ENCODE measurements at places on chromosomes 2 and 18.

- DNase-seq = no peak
Observed at GRCh38 chr2:138486363-138487198, 15.0 kb upstream of the SPOPL start.

GRCh38 chr2:198441901-198442300, 637.5 kb downstream of the PLCL1 start:
- no peak for DNase-seq

DNA sequence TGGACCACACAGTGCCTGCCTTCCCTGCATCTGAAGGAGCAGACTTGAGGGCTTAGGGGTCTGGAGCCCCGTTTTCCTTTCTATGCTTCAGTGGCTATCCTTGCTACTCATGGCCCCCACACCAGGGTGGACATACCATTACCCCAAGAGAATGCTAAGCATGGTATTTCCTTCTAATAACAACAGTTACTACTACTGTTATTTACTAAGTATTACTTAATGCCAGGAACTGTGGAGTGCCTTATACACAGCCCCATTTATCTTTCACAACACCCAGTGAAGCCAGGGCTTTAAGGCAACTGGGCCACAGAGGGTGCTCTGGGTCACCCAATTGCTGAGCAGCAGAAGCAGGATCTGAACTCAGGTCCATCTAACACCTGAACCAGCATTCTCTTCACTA, 5.8 kb upstream of the PAX8 start:
- peak; percentile 30 for DNase-seq

- no peak for DNase-seq
Observed at GRCh38 chr18:34283506-34283905, 58.8 kb upstream of the NOL4 start.

DNA sequence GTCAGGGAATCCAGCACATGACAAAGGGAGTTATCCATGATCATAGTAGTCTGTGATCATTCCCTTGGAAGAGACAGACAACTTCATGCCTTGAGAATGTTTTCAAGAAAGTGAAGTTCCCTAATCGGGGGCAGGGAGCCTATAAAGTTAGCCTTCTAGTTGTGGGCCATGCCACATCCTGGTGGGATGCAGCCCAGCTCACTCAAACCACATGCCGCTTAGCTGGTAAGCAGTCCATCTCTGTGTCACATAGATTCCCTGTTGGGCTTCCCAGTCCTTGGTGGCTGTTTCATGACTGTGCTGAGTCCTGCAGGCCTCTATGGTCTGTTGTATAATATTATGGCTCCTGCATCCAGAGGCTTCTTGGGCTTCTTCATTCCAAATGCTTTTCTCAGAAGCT, 11.4 kb upstream of the ARHGAP25 start:
- DNase-seq = no peak

DNA sequence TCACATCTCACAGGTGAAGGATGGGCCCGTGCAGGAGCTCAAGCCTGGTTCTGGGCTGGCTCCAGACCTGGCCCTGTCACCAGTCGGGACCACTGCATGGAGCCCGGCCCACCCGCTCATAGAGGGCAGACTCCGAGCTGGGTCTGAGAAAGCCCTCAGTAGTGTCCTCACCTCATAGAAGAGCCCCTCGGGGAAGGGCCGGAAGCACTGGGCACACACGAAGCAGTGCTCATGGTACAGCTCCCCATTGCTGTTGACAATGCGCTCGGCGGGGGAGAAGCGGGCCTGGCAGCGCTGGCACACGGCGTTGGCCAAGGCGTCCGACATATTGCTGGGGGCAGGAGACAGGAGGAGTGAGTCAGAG, 11.3 kb downstream of the GPR17 start:
- no peak for DNase-seq

DNA sequence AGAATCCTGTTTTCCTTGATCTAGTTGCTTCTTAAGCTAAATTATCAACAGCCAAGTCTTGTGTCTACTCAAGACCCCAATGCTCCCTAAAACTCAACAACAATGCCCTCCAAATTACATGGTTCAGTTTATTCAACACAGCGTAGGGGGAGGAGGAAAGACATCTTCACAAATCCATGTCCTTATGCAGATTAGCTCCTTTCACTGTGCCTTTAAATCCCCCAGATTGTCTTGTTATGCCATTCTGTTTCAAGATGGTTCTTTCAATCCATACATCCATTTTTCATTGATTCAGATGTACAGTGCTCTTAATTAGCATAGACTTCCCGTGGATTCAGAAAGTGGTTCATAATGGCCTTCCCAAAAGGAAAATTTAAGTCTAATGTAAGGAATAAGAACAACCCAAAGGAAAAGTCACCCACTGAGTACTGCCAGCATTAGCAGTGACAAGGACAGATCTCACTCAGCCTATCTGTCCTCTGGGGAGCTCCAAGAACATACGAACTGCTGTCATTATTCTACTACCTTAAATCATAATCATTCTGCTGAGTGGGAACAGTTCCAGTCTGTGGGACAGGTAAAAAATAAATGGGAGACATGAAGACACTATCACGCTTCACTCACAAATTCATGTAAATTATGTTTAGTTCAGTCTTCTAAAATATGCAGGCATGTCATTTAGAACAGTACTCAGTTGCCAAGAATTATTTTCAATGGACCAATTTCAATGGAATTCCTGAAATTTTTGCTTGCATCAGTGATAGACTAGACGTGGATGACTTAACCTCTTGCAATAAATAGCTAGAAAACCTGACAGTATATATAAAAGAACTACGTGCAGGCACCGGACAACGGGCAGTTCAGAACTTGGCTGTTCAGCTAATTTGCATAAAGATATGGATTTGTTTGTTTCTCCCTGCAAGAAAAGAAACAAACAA, 58.9 kb upstream of the RNU4ATAC start:
- DNase-seq = peak; percentile 67

DNA sequence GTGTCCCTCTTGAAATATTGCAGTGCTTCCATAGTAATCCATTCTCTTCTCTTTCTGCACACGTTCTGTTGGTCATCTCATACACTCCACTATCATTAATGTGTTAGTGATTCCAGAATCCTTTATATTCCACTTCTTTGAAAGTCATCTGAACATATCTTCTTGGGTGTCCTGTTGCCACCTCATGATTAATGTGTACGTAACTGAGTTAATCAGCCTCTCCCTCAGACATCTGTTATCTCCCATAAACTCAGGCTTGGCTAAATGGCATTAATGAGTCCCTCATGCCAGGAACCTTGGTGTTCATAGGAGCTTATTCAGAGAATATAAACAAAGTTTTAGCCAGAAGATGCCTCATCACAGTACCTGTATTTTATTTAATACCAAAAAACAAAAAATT, 126.4 kb downstream of the NCOA1 start:
- no peak for DNase-seq
